ENCODE measurements at places on chromosomes 1 and 21.
A peak's percentile ranks its signal among the peaks of the same experiment; 100 is the strongest.

DNA sequence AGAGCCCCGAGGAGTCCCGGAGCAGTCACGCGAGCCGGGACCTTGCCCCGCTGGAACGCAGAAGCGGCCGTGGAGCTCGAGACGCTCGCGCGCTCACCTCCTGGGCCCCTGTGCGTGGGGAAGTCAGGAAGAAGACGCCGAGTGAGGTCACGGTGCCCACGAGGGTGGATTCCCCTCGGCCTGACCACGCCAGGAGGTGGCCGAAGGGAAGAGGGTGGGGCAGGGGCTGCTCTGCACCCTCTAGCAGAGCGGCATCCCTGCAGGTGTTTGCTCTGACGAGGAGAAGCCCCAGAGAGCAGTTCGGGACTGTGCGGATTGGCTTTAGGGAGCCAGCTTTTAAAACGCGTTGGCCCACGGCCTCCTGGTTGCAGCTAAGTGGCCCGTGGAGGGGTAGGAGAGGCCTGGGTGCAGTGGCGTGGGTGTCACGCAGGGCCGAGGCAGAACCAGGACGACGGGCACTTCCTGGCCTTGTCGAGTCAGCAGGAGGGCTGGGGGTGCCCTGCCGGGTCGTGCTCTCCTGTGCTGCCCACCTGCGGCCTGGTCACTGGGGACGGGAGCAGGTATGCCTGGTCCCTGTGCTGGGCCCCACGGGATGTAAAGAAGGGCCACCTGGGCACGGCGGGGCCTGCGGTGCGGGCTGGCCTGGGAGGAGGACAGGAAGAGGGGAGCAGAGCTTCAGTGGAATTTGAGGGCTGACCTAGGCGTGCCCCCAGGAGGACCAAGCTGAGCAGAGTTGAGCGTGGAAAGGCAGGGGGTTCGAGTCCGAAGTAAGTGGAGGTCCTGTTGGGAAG is 1.0 kb downstream of the PDXK start:
- no peak for DNase-seq

DNA sequence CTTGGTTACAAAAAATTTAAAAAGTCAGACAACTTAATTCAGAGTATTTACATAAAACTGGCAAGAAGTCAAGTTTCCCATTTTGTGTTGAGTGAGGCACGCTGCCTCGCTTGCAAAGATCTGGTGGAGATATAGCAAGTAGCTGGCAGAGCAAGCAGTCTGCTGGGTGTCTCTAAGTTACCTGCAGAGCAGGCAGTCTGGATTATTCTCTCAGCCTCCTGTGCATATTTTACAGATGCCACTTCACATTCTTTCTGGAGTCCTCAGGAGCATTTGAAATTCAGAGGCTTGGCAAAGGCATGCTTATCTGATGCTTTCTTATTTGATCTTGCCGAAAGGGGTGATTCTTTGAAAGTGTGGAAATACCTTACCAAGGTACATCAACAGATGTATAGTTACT is 640.4 kb upstream of the ADGRL4 start:
- no peak for DNase-seq

GRCh38 chr1:15975358-15975804 is 520 bp downstream of the ZBTB17 start:
- DNase-seq, result peak; percentile 70

DNA sequence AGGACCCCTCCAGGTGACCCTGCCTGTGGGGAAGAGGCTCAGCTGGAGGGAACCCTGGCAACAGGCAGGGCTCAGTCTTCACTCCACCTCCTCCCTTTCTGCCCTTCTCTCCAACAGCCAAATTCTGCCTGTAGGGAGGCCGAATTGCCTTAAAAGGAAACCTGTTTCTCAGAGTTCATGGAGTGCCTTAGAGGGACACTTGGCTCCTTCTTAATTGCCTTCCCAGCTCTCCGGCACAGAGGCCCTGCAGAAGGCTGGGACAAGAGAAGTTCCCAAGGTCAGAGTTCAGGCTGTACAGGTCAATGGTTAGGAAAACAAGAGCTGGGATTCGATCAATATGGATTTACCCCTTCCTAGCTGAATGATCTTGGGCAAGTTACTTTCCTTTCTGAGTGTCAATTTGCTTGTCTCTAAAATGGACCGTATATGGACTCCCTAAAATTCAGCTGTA is 6.2 kb downstream of the CSRP1 start:
- DNase-seq, result no peak

GRCh38 chr21:15367061-15367626 is 302.3 kb upstream of the NRIP1 start:
- no peak for DNase-seq

DNA sequence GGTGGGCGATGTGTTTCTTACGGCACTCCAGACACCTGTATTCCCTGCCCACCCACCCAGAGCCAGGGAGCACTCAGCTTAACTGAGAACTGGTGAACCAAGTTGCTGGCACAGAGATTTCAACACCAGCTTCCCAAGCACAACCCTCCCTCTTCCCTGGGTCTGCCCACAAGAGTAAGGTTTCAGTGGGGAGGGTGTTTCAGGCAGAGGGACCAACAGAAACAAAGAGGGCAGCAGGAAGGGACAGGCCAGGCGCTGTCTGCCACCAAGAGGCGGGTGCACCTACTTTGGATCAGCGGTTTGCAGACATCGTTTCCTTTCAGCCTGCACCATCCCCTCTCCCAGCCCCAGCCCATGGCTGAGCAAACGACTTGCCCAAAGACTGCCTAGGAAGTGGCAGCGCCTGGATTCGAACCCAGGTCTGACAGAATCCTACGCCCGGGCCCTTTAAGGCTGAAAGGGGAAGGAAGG is 21.9 kb upstream of the ALDH4A1 start:
- DNase-seq, result no peak

DNA sequence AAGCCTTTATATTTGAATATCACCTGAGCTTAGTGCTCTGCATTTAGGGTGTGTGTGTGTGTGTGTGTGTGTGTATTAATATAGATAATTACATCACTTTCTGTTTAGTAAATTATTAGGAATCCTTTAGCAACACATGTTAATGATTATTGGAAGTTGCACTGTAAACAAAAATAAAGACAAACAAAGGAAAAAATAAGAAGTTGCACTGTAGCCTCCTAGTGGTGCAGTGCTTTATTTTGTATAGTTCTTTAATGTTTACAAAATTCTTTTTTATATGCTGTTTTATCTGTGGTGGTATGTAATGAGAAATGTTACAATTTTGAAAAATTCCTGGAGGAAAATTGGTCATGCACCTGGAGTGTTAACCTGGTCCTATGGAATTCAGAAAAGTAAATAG is 69.2 kb downstream of the UBE4B start:
- DNase-seq, result no peak

GRCh38 chr1:165419839-165420238 is 25.1 kb downstream of the RXRG start:
- no peak for DNase-seq

DNA sequence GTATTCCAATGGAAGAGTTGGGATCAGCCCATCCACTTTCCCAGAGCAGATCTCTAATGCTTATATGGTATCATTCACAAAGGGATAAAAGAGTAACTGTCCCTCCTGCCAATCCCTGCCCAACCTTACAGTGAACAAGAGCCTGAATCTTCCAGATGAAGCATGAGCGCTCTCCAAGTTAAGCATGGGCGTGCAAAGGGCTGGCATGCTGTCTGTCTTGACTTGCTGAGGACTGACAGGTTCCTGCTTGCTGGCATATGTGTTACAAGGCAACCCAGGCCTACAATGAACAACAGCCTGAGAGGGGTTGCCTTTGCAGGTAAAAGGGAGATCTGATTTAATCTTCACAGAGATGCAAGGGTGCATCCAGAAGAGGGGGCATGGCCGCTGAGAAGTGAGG is 155.6 kb upstream of the SOD1 start:
- no peak for DNase-seq

DNA sequence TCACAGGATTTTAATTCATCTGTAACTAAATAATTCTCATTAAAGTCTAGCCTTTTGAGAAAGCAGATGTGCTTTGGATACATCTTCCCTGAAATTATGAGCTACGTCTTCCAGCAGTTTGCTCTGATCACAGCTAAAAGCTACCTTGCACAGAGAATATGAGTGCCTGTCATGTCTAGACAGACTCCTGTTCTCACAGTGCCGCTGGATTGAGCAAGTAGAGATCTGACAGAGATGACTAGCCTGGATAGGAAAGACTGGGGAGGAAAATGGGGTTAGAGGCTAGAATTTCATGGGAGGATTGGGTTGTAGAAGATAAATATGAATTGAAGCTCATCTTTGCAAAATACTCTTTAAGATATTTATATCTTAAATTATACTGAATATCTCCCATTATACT is 24.1 kb downstream of the CEPT1 start:
- no peak for DNase-seq

- DNase-seq, result no peak
These were observed 2.4 kb downstream of the KRTAP10-2 start for GRCh38 chr21:44548922-44549321.

DNA sequence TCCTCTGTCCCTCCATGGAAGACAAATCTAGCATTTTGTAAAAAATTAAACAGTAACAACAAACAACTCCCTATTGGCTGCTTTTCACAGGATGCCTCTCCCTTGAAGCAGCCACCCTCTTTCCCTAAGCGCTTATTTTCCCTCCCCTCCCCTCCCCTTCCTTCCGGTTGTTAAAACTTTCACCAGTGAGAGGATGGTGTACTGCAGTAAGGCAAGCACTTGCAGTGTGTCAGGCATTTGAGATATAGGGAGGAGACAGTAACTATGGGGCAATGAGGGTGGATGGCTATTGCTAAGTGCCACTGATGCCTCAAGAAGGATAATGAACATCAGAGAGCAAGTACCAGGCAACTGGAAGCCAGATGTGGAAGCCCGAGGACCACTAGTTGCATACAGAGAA is 19.1 kb upstream of the KIAA1614 start:
- DNase-seq, result no peak

GRCh38 chr1:222817529-222817928 is 2.7 kb downstream of the DISP1 start:
- DNase-seq, result no peak

- peak; percentile 7 for DNase-seq
These were observed 2.3 kb downstream of the SPEN start for GRCh38 chr1:15849775-15850324.

DNA sequence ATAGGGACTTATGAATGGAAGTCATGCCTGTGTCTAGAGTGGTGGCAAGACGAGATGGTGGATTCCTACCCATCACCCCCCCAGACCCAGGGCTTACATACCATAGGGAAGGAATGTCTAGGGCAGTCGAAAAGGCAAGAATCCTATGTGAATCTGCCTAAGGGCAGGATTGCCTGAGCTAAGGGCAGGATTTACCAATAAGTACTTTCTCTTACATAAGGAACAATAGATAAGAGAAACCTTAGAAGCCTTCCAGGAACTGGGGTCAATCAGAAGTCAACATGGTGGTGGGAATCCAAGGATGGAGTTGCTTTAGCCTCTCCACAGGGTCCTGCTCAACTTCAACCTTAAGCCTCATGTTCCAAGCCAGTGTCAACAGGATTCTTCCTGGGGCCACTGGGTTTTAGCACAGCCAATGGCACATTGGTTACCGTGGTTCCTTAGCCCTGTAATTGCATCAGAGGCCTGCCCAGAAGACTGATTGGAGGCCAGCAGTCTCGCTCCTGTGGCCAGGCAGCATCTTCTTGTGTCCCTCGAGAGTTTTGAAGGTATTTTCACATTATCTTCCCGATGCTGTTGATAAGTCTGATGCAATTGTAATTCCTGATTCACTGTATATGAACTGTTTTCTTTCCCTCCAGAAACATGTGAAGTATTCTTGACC is 20.7 kb downstream of the BACE2 start:
- no peak for DNase-seq

DNA sequence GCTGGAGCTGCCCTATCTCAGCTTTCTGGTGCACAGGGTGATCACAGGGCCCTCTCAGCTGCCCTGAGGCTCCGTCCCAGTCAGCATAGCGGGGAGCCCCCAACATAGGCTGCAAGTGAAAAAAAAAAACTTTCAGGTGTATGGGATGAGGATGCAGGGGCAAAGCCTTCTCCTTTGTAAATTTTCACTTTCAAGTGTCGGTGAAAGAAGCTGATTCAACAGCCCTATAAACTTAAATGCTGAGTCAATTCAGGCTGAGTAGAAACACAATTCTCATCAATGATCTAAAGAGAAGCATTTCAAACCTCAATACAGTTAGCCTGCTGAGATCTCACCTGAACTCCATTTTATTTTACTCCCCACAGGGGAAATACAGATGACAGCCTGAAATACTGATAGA is 171.2 kb downstream of the SEC16B start:
- no peak for DNase-seq

- no peak for DNase-seq
These were observed 38.3 kb upstream of the GBP5 start for GRCh38 chr1:89310976-89311375.

DNA sequence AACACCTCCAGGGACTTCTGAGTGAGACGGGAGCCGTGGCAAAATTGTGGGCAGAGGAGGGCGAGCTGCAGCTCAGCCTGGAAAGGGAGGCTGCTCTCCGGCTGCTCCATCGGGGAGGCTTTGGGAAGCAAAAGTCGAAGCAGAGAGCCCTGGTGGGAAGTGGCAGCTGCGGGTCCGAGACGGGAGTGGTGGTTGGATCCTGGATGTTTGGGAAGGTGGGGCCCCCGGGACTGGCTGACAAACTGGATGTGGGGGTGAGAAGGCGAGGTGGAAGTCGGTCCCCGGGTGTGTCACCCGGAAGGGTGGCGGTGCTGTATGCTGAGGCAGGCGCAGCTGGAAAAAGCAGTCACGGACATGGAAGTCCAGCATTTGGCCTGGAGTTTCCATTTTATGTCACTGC is 52.1 kb downstream of the KCNAB2 start:
- DNase-seq, result no peak

DNA sequence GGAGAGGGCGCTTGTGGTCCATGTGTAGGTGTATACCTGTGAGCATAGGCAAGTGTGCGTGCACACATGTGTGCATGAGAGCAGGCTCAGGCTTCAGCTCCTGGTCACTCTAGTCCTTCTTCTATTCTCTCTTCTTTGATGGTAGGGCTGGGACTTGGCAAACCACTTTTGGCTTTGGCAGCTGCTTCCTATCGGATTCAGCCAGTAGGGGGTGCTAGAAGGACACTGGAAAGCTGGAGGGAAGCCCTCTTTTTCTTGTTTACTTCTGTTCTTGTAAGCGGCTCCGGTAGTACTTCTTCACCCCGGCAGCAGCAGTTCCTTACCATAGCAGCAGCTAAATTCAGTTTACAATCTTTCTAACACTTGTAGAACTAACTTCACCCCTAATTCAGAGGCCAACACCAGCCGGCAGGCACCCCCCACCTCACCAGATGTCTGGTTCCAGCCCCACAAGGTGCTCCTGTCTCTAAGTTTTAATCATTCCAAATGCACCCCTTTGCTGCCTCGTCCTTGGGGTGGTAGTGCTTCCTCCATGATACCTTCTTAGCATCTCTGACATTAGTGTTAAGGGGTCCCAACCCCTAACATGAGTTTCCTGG is 25.1 kb downstream of the NENF start:
- no peak for DNase-seq

DNA sequence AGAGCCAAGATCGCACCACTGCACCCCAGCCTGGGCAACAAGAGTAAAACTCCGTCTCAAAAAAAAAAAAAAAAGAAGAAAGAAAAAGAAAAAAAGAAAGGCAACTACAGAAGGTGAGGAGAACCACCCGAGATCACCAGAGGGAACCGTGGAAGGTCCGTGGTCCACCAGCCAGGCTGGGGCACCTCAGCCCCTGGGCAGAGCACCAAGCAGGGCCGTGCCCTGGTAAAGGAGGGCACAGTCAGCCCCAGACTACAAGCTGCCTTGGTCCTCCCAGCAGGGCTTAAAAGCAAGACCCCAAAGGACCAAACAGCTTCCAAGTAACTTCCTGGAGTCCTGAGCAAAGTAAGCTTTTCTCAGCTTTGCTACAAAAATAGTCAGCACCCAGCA is 8.8 kb upstream of the SAMD11 start:
- no peak for DNase-seq

GRCh38 chr1:43239484-43239883 is 30.3 kb upstream of the TMEM125 start:
- DNase-seq, result no peak

GRCh38 chr1:11507309-11507708 is 28.4 kb downstream of the DISP3 start:
- DNase-seq, result no peak
